ENCODE measurements at places on chromosomes 11 and 22. TPM values are rescaled to one million over a fixed set of nuclear protein-coding genes. Genes with fewer than 3 reads are reported as not detected.

DTX4 gene
- 10.4 TPM for total RNA-seq

DNA sequence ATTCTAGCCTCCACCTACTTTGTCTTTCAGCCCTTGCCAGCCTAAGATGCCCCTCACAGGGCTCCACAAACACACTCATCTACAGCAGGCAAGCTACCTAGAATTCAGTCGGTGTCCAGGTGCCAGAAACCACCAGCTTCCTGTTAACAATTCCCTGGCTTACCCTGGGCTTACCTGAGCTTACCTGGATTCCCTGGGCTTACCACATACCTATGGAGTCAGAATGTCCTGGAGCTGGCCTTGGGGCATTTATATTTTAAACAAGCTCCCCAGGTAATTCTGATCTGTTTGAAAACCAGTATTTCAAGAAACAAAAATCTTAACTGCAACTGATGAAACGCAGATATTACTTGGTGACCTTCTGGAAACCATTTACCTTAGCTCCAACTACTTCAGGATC is 123.6 kb downstream of the SLC1A2 start:
- H3K36me3 ChIP-seq = no peaks in the 10 kb centered on the region
- peak overlapping the region; percentile 54 for H3K27ac ChIP-seq
- H3K4me1 ChIP-seq = peaks cover 19% of the 10 kb centered on the region
- no peaks in the 10 kb centered on the region for H3K27me3 ChIP-seq

PHLDA2 gene
- total RNA-seq = 4.2 TPM

- no peak for DNase-seq
- H3K27ac ChIP-seq = no peak overlapping the region
- H3K4me3 ChIP-seq = no peak overlapping the region
These were observed 4.7 kb downstream of the BET1L start for GRCh38 chr11:202490-202889.

SYT9 gene
- total RNA-seq = not detected

GRCh38 chr11:1256257-1257045 is 33.6 kb downstream of the MUC5B start:
- DNase-seq = no peak
- no peaks in the 10 kb centered on the region for H3K36me3 ChIP-seq
- H3K4me3 ChIP-seq = no peak overlapping the region
- H3K27me3 ChIP-seq = no peaks in the 10 kb centered on the region
- no peak overlapping the region for H3K27ac ChIP-seq
- H3K4me1 ChIP-seq = no peaks in the 10 kb centered on the region

SNX32 gene
- 0.26 TPM for total RNA-seq

DNA sequence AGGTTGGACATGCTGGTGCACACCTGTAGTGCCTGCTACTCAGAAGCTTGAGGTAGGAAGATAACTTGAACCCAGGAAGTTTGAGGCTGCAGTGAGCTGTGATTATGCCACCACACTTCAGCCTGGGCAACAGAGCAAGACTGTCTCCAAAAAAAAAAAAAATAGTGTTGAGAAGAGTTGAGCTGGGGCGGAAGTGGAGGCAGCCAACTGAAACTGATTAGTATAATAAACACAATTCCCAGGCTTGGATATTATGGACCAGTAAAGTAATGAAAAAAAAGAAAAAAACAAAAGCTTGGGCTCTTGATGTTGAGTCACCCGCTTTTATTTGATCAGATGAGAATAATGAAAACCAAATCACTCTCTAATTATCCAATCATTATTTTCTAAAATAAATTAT is 21.0 kb downstream of the LDLRAD3 start:
- H3K4me3 ChIP-seq = no peak overlapping the region
- no peaks in the 10 kb centered on the region for H3K36me3 ChIP-seq
- no peak overlapping the region for H3K27ac ChIP-seq
- H3K27me3 ChIP-seq = no peaks in the 10 kb centered on the region
- no peak for DNase-seq

- DNase-seq = no peak
- H3K27me3 ChIP-seq = no peaks in the 10 kb centered on the region
- no peaks in the 10 kb centered on the region for H3K4me1 ChIP-seq
- H3K4me3 ChIP-seq = no peak overlapping the region
- no peaks in the 10 kb centered on the region for H3K36me3 ChIP-seq
These were observed 447.4 kb downstream of the BRD1 start for GRCh38 chr22:49380095-49380827.

DNA sequence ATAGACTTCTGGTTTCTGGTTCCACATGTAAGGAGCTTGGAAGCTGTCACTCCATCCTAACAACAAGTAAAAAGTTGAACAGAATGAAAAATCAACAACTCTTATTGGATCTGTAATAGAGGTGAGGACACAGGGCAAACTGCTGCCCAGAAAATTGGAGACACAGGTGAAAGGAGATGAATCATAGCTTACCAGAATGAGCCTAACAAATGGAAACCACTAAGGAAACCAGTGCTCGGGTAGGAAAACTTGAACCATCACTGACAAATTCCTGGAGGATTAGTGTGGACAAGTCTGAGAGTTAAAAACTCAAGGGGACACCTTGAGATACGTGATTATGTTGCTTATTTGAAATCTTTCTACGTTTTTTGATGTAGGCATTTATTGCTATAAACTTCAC is 52.1 kb downstream of the GDPD4 start:
- H3K4me3 ChIP-seq = no peak overlapping the region
- peaks cover 18% of the 10 kb centered on the region for H3K4me1 ChIP-seq
- H3K27ac ChIP-seq = no peak overlapping the region
- no peak for DNase-seq
- H3K27me3 ChIP-seq = no peaks in the 10 kb centered on the region
- no peaks in the 10 kb centered on the region for H3K36me3 ChIP-seq

DNA sequence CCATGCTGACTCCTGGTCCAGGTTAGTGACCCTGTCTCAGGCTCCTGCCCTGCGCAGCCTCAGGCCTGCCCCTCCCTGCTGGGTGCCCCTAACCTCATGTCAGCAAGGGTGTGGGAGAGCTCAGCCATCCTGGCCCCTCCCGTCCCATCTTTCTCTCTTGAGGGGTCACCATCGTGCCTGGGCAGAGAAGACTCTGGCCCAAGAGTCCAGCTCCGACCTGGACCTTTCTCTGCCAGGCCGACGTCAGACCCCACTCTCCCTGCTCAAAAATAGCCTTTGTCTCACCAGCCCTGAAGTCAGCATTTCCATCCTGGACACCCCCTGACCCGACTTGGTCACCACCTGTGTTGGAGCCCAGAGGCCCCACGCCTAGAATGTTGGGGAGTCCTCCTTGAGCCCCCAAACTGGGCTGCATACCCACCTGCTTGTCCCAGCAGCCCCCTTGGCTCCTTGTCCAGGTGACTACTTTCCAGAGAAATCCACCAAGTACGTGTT is 4.9 kb downstream of the SCGB1C1 start:
- H3K27ac ChIP-seq = no peak overlapping the region
- peak; percentile 13 for DNase-seq
- no peaks in the 10 kb centered on the region for H3K27me3 ChIP-seq
- H3K36me3 ChIP-seq = no peaks in the 10 kb centered on the region
- no peak overlapping the region for H3K4me3 ChIP-seq

- H3K36me3 ChIP-seq = no peaks in the 10 kb centered on the region
- H3K27ac ChIP-seq = peak overlapping the region; percentile 66
- no peaks in the 10 kb centered on the region for H3K27me3 ChIP-seq
- peaks cover 48% of the 10 kb centered on the region for H3K4me1 ChIP-seq
- peak overlapping the region; percentile 19 for H3K4me3 ChIP-seq
- DNase-seq = peak; percentile 37
These were observed 586 bp downstream of the LRP5 start for GRCh38 chr11:68312780-68313573.

SEC14L2 gene
- total RNA-seq = 3.9 TPM

DNA sequence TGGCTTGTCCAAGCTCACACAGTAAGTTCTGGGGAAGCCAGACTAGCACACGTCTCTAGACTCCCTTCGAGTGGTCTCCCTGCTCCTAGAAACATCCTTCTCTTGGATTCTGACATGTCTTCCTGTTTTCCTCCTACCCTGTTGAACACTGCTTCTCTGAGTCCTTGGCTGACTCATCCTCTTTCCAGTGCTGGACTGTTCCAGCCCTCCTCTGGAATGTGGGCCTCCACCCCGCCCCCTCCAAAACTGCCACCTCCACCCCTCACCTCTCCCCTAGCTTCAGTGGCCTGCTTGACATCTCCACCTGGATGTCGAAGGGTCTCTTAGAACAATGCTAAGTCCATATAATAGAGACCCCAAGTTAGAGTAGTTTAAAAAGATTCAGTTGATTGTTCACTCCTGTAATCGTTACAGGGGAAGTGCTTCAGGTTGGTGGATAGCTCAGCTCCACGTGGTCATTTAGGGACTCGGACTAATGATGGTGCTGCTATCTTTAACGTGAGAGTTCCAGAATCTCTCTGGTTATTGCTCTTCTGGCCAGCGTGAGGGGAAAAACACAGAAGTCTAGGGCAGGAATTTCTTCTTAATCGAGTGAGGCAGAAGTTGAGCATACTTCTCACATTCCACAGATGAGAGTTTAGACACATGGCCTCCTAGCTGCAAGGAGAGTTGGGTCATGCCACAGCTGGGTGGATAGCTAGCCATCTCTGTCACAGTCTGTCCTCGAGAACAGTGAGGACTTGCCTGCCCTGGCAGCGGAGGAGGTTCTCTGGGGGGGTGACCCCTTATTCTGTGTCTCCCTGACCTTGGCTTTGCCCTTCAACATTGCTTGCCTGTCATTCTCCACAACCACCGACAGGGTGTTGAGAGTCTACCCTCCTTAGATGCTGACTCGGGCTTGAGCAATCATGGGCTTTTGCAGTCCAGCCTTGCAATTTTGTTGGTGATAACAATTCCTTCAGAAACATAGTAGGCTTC is 4.7 kb upstream of the C11orf96 start:
- peaks cover 9% of the 10 kb centered on the region for H3K27me3 ChIP-seq
- H3K4me3 ChIP-seq = no peak overlapping the region
- H3K27ac ChIP-seq = no peak overlapping the region
- H3K36me3 ChIP-seq = no peaks in the 10 kb centered on the region

PGR gene
- total RNA-seq = 1.6 TPM

BRSK2 gene
- total RNA-seq = 113 TPM

UPK3A gene
- total RNA-seq = not detected

GRCh38 chr22:33389936-33390335 is 331.8 kb upstream of the SYN3 start:
- no peaks in the 10 kb centered on the region for H3K36me3 ChIP-seq
- no peaks in the 10 kb centered on the region for H3K4me1 ChIP-seq
- H3K4me3 ChIP-seq = no peak overlapping the region
- no peaks in the 10 kb centered on the region for H3K27me3 ChIP-seq
- DNase-seq = no peak

- no peaks in the 10 kb centered on the region for H3K36me3 ChIP-seq
- no peaks in the 10 kb centered on the region for H3K27me3 ChIP-seq
- no peak overlapping the region for H3K4me3 ChIP-seq
- DNase-seq = no peak
- no peak overlapping the region for H3K27ac ChIP-seq
These were observed 108.4 kb downstream of the KCNQ1 start for GRCh38 chr11:2553198-2553597.

DNA sequence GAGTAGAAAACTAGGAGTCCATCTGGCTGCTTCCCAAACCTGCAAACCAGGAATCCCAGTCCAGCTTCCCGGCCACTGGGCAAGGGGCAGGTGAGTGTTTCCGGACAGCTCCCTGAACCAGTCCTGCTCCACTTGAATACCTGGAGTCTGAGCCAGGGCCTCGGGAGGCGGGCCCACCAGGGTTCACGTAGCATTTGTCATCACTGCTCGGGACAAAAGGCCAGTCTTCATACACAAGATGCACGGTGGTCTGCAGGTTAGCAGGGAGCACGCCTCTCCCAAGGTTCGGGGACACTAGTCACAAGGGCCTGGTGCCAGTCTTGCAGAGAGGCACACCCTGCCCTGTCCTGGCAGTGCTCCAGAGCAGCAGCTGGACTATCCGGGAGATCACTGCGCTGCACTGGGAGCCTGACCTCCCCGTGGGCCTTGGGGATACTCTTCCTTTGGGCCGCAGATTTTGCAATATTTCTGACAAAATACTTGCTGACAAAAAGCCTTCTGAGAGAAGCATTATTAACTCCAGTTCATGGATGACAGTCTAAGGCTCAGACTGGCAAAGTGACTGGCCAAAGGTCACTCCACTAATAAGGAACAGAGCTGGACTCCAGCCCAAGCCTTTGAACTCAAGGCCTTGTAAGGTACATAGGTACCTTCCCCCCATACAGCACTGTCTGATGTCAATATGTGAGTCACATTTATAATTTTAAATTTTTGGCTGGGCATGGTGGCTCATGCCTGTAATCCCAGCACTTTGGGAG is 25.1 kb downstream of the CD6 start:
- no peaks in the 10 kb centered on the region for H3K36me3 ChIP-seq
- DNase-seq = peak; percentile 96
- no peaks in the 10 kb centered on the region for H3K27me3 ChIP-seq
- H3K27ac ChIP-seq = peak overlapping the region; percentile 69
- H3K4me3 ChIP-seq = no peak overlapping the region

TRPM5 gene
- total RNA-seq = 2.6 TPM

DNA sequence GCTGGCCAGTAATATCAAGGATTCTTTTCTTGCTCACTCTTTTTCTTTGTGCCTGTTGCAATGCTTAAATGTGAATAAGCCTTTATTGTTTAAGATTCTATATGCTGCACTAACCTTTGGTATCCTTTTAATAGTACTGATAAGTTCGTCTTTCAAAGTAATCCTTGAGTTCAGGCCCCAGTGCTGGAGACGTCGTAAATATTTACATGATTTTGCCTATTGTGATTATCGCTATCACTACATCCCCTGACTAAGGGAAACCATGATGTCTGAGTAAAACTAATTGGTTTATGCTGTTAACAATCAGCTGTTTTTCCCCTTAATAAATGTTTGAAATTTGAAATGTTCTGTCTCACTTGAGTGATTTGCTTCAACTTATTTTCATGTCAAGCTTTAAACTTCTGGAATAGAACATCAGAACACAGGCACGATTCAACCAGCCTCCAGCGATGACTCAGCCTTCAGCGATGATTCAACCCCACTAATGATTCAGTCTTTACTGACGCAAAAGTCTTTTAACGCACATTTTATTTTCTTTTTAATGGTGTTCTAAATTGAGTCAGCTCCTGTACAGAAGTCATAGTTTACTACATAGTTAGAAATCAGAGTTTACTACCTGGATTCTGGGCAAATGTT is 3.9 kb downstream of the HTATIP2 start:
- no peak overlapping the region for H3K4me3 ChIP-seq
- H3K4me1 ChIP-seq = peaks cover 15% of the 10 kb centered on the region
- no peak for DNase-seq
- H3K27me3 ChIP-seq = no peaks in the 10 kb centered on the region
- H3K36me3 ChIP-seq = no peaks in the 10 kb centered on the region

- peaks cover 7% of the 10 kb centered on the region for H3K4me1 ChIP-seq
- no peak overlapping the region for H3K4me3 ChIP-seq
- H3K36me3 ChIP-seq = no peaks in the 10 kb centered on the region
- no peaks in the 10 kb centered on the region for H3K27me3 ChIP-seq
These were observed 12.1 kb downstream of the FAM118A start for GRCh38 chr22:45321827-45322226.

- no peak overlapping the region for H3K27ac ChIP-seq
- no peak for DNase-seq
- H3K4me3 ChIP-seq = no peak overlapping the region
- H3K36me3 ChIP-seq = no peaks in the 10 kb centered on the region
- H3K27me3 ChIP-seq = no peaks in the 10 kb centered on the region
- no peaks in the 10 kb centered on the region for H3K4me1 ChIP-seq
These were observed 1013.2 kb downstream of the TBC1D22A start for GRCh38 chr22:47775686-47776085.

Measured in body of pancreas (tissue), 4 donors.